ENCODE measurements at places on chromosomes 12 and 14.

DNA sequence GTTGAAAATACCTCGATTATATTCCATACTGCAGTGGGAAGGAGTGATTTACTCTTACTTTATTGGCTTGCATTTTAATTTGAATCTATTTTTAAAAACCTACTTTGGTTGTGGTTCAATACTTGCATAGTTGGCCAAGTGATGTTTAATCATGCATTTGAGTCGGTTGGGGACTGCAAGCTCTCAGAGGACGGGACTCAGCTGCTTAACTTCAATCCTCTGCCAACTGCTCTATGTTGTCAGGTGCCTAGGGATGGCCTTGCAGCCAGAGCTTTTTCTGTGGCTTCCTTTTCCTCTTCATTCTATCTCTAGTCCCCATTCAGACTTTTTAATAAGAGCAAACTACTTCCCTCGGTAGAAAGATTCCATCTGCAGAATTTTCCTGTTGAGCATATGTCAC lies 53.4 kb upstream of the KRR1 start:
- no peak overlapping the region for H3K27ac ChIP-seq
- DNase-seq = no peak
- no peak overlapping the region for H3K4me3 ChIP-seq
- H3K27me3 ChIP-seq = no peaks in the 10 kb centered on the region
- peaks cover 12% of the 10 kb centered on the region for H3K4me1 ChIP-seq

DNA sequence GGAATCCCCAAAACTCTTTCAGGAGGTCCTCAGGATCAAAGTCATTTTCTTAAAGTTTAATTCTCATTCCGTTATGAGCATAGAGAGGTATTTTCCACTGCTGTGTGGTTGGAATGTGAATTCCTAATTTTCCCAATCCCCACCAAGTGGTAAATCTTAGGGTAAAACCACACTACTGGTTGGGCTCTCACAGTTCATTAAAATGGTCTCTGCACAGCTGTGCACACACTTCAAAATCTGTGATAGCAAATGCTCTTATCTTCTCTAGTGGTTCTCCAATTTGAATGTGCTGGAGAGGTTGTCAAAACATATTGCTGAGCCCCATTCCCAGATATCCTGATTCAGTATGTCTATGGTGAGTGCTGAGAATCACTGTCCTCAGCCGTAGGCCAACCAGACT lies 189.1 kb downstream of the BMP4 start:
- no peaks in the 10 kb centered on the region for H3K27me3 ChIP-seq
- no peak overlapping the region for H3K4me3 ChIP-seq
- DNase-seq = no peak
- H3K27ac ChIP-seq = no peak overlapping the region
- H3K4me1 ChIP-seq = no peaks in the 10 kb centered on the region

- no peak overlapping the region for H3K27ac ChIP-seq
- peak overlapping the region; percentile 66 for H3K4me3 ChIP-seq
- no peaks in the 10 kb centered on the region for H3K36me3 ChIP-seq
- H3K27me3 ChIP-seq = peaks cover 99% of the 10 kb centered on the region
- DNase-seq = no peak
Observed at GRCh38 chr12:72272731-72273498, 745 bp downstream of the TRHDE start.

GRCh38 chr12:67039995-67040860 lies 228.9 kb upstream of the CAND1 start:
- H3K4me3 ChIP-seq = no peak overlapping the region
- H3K36me3 ChIP-seq = no peaks in the 10 kb centered on the region
- H3K27me3 ChIP-seq = no peaks in the 10 kb centered on the region
- no peak overlapping the region for H3K27ac ChIP-seq

DNA sequence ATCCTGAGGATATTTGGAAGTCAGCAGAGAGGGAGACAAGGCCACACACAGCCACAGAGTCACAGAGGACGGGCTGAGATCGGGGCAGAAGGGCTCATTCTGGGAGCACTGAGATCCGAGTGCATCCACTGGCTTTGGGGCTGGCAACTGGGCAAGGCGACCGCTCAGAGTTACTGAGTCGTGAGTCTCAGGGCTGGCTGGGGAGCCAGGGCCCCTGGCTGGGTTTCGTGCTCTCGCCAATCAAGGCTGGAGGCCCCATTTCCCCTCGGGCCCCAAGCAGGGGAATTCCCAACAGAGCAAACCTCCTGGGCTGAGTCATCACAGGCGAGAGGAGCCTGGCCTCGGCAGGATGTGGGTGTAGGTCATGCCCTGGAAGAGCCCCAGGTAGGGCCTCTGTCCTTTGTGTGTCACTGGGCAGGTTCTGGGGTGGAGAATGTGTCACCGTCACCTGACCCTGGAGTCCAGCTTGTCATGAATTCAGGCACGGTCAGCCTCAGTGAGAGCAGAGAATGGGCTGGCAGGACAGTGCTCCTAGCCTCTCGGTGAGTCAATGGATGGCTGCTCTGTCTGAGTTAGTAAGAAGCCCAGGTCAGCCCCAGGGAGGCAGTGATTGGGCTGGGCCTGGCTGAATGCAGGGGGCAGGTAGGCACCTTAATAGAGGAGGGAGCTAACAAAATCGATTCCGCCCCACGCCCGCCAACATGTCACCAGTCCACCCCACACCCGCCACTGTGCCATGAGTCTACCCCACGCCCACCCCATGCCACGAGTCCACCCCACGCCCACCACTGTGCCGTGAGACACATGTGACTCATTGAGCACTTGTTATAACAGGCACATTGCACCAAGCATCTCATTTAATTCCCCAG lies 16.9 kb downstream of the ASB2 start:
- no peaks in the 10 kb centered on the region for H3K27me3 ChIP-seq
- no peak overlapping the region for H3K4me3 ChIP-seq
- peak overlapping the region; percentile 75 for H3K27ac ChIP-seq
- DNase-seq = no peak
- H3K4me1 ChIP-seq = peaks cover 96% of the 10 kb centered on the region

DNA sequence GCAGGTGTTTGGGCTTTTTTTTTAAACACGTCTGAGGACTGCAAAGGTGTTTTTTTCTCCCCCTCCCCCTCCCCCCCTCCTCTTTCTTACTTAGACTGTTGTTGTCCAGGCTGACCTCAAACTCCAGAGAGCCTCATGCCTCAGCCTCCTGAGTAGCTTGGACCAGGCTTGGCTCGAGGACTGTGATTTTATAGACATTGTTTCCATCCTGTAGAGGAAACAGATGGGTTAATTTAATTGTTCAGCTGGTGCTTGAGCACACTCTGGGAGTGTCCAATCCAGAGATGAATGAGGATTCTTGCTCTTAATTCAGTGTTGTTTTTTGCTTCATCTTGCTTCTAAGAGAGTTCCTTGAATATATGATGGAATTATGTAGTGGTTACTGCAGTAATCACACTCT lies 42.1 kb downstream of the RASSF3 start:
- DNase-seq = no peak
- H3K27ac ChIP-seq = peak overlapping the region; percentile 75
- H3K27me3 ChIP-seq = no peaks in the 10 kb centered on the region
- H3K4me3 ChIP-seq = no peak overlapping the region

DNA sequence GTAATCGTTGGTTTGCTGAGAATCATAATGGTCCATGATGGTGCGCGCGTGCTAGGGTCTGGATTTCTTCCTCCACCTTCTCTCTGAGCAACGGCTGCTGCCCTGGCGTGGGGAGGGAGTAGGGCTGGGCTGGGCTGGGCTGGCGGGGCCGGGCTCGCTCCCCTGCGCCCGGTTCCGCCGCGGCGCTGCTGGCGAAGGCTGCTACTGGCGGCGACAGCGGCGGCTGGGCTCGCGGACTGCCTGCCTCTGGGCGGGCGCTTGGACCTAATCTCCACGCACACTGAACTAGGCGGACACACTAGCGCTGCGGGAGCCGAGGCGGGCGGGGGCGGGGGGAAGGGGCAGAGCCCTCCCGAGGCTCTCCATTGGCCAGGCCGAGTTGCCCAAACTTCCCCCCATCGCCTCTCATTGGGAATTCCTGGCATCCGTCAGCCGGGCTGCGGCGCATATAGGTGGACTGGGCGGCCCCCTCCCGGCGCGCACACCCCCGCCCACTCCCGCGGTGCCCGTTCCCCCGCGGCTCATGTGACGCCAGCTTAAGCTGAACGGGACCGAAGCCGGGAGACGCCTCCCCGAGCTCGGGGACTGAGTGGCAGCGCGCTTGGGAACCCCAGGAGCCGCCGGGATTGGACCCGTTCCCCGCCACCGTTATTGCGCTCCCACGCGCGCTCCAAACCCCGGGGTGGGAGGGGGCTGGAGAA lies at the start of gene ACTN1:
Gene ACTN1, minus strand, starts transcription at position 282 of the 701 bp plus-strand sequence. Its CDS starts 246 bp downstream, at position 36.
- H3K27me3 ChIP-seq = no peaks in the 10 kb centered on the region
- peak; percentile 93 for DNase-seq
- peak within 1 kb of the TSS; percentile 93 for H3K4me3 ChIP-seq
- peak within 1 kb of the TSS; percentile 94 for H3K27ac ChIP-seq

- peak; percentile 71 for DNase-seq
- H3K4me1 ChIP-seq = peaks cover 26% of the 10 kb centered on the region
- H3K27me3 ChIP-seq = peaks cover 48% of the 10 kb centered on the region
- no peaks in the 10 kb centered on the region for H3K36me3 ChIP-seq
- peak overlapping the region; percentile 79 for H3K4me3 ChIP-seq
Observed at GRCh38 chr12:24561882-24562770, 386.8 kb downstream of the BCAT1 start.

DNA sequence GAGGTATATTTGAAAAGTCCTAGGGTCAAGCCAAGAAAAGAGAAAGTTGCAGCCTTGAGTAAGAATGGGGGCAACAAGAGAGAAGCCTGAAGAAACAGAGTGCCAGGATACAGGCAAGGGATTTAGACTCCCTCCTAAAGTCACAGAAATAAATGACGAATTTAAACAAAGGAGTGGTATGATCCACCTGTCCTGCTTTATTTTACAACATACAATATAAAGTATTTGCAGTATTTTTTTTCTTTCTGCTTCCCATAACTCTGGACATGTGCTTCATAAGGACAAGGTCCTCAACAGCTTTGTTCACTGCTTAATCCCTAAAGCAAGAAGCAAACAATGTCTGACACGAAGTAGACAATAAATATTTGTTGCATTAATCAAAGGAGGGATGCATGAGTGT lies 57.4 kb downstream of the IFNG start:
- DNase-seq = no peak
- no peak overlapping the region for H3K27ac ChIP-seq
- H3K27me3 ChIP-seq = no peaks in the 10 kb centered on the region
- H3K36me3 ChIP-seq = no peaks in the 10 kb centered on the region

GRCh38 chr12:5034603-5035002 lies 9.1 kb upstream of the KCNA5 start:
- no peaks in the 10 kb centered on the region for H3K36me3 ChIP-seq
- no peak overlapping the region for H3K4me3 ChIP-seq
- H3K4me1 ChIP-seq = peaks cover 33% of the 10 kb centered on the region
- H3K27ac ChIP-seq = no peak overlapping the region
- DNase-seq = no peak

DNA sequence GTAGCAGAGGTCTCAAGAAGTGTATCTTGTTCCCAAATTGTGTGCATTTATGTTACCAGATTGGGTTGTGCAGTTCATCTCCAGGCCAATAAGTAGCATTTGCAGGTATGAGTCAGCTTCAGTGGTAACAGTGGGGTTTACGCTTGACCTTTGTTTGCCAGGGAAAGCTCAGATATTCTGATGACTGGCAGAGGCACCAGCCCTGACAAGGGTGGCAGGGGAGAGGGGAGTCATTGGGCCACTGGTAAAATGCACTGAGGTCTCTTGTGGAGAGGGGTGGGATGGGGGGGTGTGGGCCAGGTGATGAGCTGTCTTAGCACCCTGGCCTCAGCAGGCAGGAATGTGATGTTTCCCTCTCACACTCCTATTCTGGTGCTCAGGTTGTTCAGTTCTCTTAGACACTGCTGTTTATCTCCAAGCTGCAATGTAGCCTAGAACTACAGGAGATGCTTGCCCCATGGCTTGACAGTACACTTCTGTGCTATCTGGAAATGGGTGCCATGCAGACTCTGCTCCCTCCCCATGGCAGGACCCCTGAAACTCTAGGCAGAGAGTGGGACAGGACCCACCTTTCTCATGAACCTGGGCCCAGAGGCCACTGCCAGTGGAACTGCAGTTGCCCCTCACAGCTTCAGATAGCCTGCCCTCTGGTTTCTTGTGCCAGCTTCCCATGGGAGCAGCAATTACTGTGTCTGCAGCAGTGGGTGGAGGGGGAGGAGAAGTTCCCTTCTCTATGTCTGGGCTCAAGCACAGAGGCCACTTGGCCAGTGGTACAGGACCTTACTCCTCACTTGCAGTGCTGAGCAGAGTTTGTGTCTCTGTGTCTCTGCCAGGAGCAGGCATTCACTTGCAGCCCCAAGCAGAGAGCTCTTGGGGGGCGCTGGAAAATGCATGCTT lies 31.9 kb downstream of the USP15 start:
- no peak overlapping the region for H3K4me3 ChIP-seq
- no peak overlapping the region for H3K27ac ChIP-seq
- DNase-seq = no peak
- H3K4me1 ChIP-seq = peaks cover 33% of the 10 kb centered on the region

GRCh38 chr14:61342486-61342885 lies 21.1 kb downstream of the PRKCH start:
- no peaks in the 10 kb centered on the region for H3K36me3 ChIP-seq
- peak overlapping the region; percentile 67 for H3K27ac ChIP-seq
- H3K27me3 ChIP-seq = no peaks in the 10 kb centered on the region

DNA sequence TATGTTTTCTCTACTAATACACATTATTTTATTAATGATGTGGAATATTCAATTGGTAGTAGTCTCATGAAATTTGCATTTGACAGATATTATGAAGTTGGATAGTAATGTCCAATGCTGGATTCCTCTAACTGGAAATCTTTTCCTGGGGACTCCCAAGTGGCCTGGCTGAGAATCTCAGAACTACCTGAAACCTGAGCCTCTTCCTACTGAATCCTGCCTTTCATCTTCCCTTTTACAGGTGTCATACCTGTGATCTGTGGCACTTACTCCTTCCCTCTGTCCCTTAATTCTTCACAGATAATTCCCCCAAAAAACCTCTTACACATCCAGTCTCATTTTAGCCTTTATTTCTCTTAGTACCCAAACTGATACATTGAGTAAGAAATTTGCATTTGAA lies 89.7 kb upstream of the MYF6 start:
- DNase-seq = no peak
- H3K4me3 ChIP-seq = no peak overlapping the region
- H3K27me3 ChIP-seq = no peaks in the 10 kb centered on the region
- H3K27ac ChIP-seq = no peak overlapping the region

GRCh38 chr12:125134576-125134975 lies 69.3 kb downstream of the AACS start:
- no peak overlapping the region for H3K27ac ChIP-seq
- H3K4me1 ChIP-seq = peaks cover 8% of the 10 kb centered on the region
- DNase-seq = no peak
- peaks cover 18% of the 10 kb centered on the region for H3K36me3 ChIP-seq
- no peaks in the 10 kb centered on the region for H3K27me3 ChIP-seq

- no peaks in the 10 kb centered on the region for H3K36me3 ChIP-seq
- H3K4me1 ChIP-seq = peaks cover 15% of the 10 kb centered on the region
- H3K27ac ChIP-seq = no peak overlapping the region
- no peak for DNase-seq
Observed at GRCh38 chr12:62196146-62196545, 64.1 kb upstream of the USP15 start.

- H3K27ac ChIP-seq = peak overlapping the region; percentile 74
- peak; percentile 30 for DNase-seq
- H3K4me3 ChIP-seq = peak overlapping the region; percentile 12
- H3K4me1 ChIP-seq = peaks cover 98% of the 10 kb centered on the region
- H3K36me3 ChIP-seq = no peaks in the 10 kb centered on the region
Observed at GRCh38 chr12:64675795-64676194, 65.5 kb downstream of the RASSF3 start.

- peaks cover 24% of the 10 kb centered on the region for H3K4me1 ChIP-seq
- H3K4me3 ChIP-seq = no peak overlapping the region
- no peak overlapping the region for H3K27ac ChIP-seq
- H3K27me3 ChIP-seq = no peaks in the 10 kb centered on the region
Observed at GRCh38 chr12:75844049-75844770, 187.4 kb downstream of the PHLDA1 start.

- no peaks in the 10 kb centered on the region for H3K27me3 ChIP-seq
- peaks cover 40% of the 10 kb centered on the region for H3K4me1 ChIP-seq
- peaks cover 57% of the 10 kb centered on the region for H3K36me3 ChIP-seq
Observed at GRCh38 chr14:64731141-64731581, 26.9 kb downstream of the PLEKHG3 start.

Data from left ventricle myocardium inferior (tissue), 1 donor.